K562 (cell line): ENCODE measurements at places on chromosomes 13 and 19.

DNA sequence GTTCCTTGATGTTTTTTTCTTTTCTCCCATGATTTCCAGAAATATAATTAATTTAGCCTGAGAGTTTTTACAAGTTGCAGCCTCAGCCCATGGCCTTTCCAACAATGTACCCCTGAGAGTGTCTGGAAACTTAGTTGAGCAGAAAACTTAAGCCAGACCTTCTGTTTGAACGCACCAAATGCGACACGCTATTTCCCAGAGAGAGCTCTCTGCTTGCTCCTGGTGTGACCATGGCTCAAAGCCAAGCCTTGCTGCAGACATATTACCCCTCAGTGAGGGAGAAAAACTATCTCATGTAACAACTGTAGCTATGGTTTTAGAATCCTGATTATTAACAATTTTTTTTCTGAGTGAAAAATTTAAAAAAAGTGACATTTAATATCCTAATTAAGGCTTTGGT is 1204.5 kb upstream of the SLC10A2 start:
- no peak overlapping the region for H3K27ac ChIP-seq
- no peaks in the 10 kb centered on the region for H3K36me3 ChIP-seq
- DNase-seq, result no peak
- no peak overlapping the region for H3K4me3 ChIP-seq

DNA sequence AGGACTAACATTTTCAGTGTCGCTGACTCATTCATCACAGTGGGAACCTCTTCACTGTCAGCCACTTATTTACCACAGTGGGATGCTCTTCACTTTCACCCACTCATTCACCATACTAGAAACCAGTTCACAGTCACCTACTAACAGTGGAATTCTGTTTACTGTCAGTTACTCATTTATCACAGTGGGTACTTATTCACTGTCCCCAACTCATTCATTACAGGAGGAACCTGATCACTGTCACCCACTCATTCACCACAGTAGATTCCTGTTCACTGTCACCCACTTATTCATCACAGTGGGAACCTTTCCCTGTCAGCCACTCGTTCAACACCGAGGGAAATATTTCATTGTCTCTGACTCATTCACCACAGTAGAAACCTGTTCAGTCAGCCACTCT is 10.1 kb upstream of the ZNF85 start:
- no peak for DNase-seq
- no peaks in the 10 kb centered on the region for H3K4me1 ChIP-seq
- H3K27me3 ChIP-seq, result no peaks in the 10 kb centered on the region
- H3K27ac ChIP-seq, result no peak overlapping the region

DNA sequence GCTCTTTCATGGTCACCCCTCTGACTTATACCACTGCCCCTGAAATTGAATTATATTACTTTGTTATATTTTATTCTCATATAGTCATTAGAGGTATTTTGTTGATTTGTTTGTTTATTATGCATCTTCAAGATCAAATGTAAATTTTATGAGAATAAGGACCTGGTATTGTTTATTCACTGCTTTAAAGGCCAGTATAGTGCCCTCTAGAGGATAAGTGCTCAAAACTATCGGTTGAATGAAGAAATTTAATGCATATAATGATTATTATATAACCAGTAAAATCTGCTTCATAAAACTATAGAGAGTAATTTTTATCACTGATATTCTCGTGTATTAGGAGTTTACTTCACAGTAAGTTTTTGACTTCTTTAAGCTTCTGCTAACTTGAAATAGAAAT is 1401.9 kb downstream of the SLITRK1 start:
- H3K27me3 ChIP-seq, result no peaks in the 10 kb centered on the region
- H3K4me3 ChIP-seq, result no peak overlapping the region
- no peaks in the 10 kb centered on the region for H3K4me1 ChIP-seq
- no peaks in the 10 kb centered on the region for H3K36me3 ChIP-seq

DNA sequence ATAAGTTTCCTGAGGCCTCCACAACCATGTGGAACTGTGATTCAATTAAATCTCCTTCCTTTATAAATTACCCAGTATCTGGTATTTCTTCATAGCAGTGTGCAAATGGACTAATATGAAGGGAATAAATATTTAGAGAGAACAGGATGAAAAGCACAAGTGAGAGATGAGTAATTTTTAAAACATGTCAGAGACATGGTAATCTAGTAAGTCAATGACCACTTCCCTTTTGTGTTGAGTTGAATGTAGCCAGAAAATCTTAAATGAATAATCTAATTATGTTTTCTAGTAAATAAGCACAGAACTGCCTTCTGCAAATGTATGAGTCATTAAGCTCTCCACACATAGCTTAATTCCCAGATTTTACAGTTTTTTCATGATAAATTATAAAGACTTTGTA is 524.1 kb upstream of the SLITRK5 start:
- no peak for DNase-seq
- no peaks in the 10 kb centered on the region for H3K36me3 ChIP-seq
- no peak overlapping the region for H3K4me3 ChIP-seq
- H3K27me3 ChIP-seq, result no peaks in the 10 kb centered on the region
- no peaks in the 10 kb centered on the region for H3K4me1 ChIP-seq

- no peaks in the 10 kb centered on the region for H3K36me3 ChIP-seq
- H3K4me1 ChIP-seq, result no peaks in the 10 kb centered on the region
Observed at GRCh38 chr13:79645569-79645968, 164.6 kb downstream of the NDFIP2 start.

DNA sequence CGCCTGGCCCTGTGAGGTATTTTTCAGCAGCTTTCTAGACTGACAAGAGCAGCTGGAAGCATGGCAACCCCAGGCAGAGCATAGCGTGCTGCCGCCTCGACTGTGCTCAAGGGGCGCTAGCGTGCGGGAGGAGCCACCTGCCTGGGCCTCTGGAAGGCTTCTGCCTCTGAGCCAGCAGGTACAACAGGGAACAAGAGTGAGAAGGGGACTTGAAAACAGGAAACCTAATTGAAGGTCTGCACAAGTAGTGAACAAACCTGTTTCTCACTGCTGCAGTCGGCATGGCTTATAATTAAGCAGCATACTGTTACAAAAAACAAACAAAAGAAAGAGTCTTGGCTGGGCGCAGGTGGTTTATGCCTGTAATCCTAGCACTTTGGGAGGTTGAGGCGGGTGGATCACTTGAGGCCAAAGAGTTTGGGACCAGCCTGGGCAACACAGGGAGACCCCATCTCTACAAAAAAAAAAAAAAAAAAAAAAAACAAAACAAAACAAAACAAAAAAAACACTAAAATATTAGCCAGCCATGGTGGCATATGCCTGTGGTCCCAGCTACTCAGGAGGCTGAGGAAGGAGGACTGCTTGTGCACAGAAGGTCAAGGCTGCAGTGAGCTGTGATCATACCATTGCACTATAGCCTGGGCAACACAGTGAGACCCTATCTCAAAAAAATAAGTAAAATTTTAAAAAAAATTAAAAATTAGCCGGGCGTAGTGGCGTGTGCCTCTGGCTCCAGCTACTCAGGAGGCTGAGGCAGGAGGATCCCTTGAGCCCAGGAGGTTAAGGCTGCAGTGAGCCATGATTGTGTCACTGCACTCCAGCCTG is 12.6 kb upstream of the GARRE1 start:
- no peaks in the 10 kb centered on the region for H3K27me3 ChIP-seq
- no peaks in the 10 kb centered on the region for H3K36me3 ChIP-seq
- peak; percentile 69 for DNase-seq
- no peak overlapping the region for H3K27ac ChIP-seq

- peak; percentile 12 for DNase-seq
- no peaks in the 10 kb centered on the region for H3K27me3 ChIP-seq
- H3K27ac ChIP-seq, result no peak overlapping the region
- no peaks in the 10 kb centered on the region for H3K36me3 ChIP-seq
- H3K4me3 ChIP-seq, result no peak overlapping the region
Observed at GRCh38 chr13:101144808-101145419, 271.4 kb downstream of the NALCN start.

DNA sequence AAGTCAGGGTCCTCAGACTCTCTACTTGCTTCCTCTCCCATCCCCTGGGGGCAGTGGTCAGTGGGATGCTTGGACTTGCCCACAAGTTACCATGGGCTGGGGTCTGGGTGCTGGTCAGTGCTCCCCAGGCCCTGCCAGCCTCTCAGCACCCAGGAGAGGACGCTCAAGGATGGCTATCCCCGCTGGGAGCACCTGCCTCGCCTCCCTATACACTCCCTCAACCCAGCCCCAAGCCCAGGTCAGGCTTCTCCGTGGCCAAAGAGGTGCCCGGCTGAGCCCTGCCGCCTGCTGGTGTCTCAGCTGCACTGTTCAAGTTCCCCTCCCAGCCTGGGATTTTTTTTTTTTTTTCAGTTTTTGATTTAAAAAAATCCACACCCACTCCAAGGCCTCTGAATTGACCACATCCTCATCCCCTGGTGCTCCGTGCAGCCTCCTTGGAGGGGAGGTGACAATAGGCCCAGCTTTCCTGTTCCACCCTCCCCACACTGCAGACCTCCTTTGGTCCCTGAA is 10.8 kb downstream of the F2RL3 start:
- no peak overlapping the region for H3K27ac ChIP-seq
- no peaks in the 10 kb centered on the region for H3K36me3 ChIP-seq
- no peaks in the 10 kb centered on the region; the same call in 2 of the 3 replicates for H3K4me1 ChIP-seq
- no peak overlapping the region for H3K4me3 ChIP-seq

DNA sequence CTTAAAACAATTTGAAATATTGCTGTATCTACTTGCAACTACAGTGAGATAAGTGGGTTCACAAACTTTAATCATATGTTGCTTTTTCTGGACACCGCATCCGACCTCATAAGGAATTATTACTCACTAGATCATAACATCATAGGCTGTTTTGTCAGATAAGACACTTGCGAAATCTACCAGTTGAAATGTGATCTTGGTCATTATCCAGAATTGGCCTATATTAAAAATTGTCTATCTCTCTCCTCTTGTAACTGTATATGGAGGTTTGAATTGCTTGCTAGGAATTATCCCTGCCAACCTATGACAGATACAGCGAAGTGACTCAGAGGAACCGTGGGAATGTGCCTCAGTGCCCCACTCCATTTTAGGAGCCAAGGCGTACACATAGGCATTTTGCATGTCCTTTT is 117.0 kb upstream of the POSTN start:
- H3K4me3 ChIP-seq, result no peak overlapping the region
- H3K4me1 ChIP-seq, result no peaks in the 10 kb centered on the region
- H3K27me3 ChIP-seq, result no peaks in the 10 kb centered on the region
- no peaks in the 10 kb centered on the region for H3K36me3 ChIP-seq
- DNase-seq, result no peak

- no peak overlapping the region for H3K27ac ChIP-seq
- no peak for DNase-seq
- peaks cover under 1% of the 10 kb centered on the region; the same call in 1 of the 2 replicates for H3K27me3 ChIP-seq
Observed at GRCh38 chr19:28927456-28927855, 285.5 kb downstream of the UQCRFS1 start.

DNA sequence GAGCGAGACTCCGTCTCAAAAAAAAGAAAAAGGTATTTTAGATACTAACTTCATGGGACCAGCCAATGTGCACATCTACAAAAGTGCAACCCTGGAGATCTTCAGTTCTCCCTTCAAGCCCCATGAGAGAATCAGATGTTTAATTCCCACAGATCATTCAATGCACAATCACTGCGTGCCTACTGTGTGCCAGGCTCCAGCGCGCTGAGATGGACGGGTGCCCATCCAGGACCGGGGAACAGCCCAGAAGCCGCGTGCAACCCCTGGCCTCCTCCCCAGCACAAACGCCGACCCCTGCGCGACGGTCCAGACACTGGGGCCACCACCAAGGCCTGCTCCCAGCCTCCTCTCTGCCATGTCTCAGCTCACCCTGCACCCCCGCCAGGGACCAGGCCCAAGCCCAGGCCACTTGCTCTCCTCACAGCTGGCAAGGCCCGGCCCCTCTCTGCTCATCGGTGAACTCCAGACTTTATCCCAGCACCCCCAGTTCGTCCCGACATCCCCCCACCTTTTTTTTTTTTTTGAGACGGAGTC is 5.3 kb downstream of the BTBD2 start:
- H3K27ac ChIP-seq, result no peak overlapping the region
- no peak overlapping the region for H3K4me3 ChIP-seq
- H3K36me3 ChIP-seq, result no peaks in the 10 kb centered on the region

DNA sequence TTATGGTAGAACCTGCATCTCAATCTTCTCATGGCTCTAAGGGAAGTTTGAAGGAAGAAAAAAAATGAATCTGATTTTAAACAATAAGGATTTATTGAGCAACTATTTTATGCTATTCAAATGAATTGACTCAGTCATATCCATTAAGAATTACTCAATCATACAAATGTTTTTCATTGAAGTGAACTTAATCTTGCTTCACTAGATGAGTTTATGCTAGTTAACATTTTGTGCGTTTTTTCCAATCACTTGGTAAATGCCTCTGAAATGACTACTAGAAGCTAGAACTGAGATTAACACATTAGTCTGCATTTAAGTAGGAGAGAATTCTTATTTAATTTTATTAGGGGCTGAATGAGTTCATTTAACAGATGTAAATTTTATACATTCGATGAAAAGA is 25.2 kb downstream of the RXFP2 start:
- no peaks in the 10 kb centered on the region for H3K27me3 ChIP-seq
- H3K27ac ChIP-seq, result no peak overlapping the region
- no peaks in the 10 kb centered on the region for H3K4me1 ChIP-seq
- no peak for DNase-seq
- no peaks in the 10 kb centered on the region for H3K36me3 ChIP-seq
- no peak overlapping the region for H3K4me3 ChIP-seq

- H3K4me1 ChIP-seq, result no peaks in the 10 kb centered on the region
- no peaks in the 10 kb centered on the region for H3K36me3 ChIP-seq
- H3K27ac ChIP-seq, result no peak overlapping the region
- no peak for DNase-seq
Observed at GRCh38 chr13:33992881-33993336, 175.0 kb downstream of the RFC3 start.

DNA sequence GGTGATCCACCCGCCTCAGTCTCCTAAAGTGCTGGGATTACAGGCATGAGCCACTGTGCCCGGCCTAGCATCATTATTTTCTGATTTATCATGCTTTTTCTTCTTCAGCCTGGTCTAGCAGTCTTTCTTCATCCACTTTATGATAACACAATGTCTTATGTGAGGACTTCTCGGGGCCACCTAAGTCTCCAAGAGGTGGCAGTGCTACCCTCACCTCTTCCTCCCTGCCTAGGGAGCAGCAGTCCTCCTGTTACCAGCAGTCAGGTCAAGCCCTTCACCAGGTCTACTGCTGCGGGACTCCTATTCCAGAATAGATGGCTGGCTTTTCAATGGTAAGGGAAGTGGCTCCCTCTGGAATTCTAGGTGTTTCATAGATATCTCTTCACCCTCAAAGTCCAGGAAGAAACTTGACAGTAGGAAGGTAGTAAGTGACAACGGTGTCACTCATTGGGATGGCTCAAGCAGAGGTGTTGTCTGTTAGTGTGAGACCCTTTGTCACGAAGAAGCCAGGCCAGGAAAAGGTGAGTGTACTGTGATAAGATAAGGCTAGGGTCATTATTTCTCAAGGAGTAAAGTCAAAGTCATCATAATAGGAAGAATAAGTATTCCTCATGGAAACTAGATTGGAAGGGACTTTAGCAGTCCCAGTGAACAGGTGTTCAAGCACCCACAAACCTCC is 164.0 kb downstream of the KLF5 start:
- no peaks in the 10 kb centered on the region for H3K4me1 ChIP-seq
- no peak overlapping the region for H3K4me3 ChIP-seq
- H3K36me3 ChIP-seq, result no peaks in the 10 kb centered on the region
- H3K27me3 ChIP-seq, result no peaks in the 10 kb centered on the region
- H3K27ac ChIP-seq, result no peak overlapping the region
